Central memory CD8-positive, alpha-beta T cell (primary cell): ENCODE measurements at places on chromosomes 5 and 9.

GRCh38 chr9:83401328-83401900 lies 136.8 kb downstream of the FRMD3 start:
- no peak for DNase-seq

GRCh38 chr5:34551911-34552433 lies 104.2 kb upstream of the RAI14 start:
- DNase-seq, result no peak

- DNase-seq, result no peak
These were observed 543.1 kb downstream of the KIF4B start for GRCh38 chr5:155556700-155557099.

GRCh38 chr9:83355729-83356151 lies 182.5 kb downstream of the FRMD3 start:
- no peak for DNase-seq

GRCh38 chr9:95268681-95269080 lies 48.8 kb downstream of the FANCC start:
- DNase-seq, result no peak

DNA sequence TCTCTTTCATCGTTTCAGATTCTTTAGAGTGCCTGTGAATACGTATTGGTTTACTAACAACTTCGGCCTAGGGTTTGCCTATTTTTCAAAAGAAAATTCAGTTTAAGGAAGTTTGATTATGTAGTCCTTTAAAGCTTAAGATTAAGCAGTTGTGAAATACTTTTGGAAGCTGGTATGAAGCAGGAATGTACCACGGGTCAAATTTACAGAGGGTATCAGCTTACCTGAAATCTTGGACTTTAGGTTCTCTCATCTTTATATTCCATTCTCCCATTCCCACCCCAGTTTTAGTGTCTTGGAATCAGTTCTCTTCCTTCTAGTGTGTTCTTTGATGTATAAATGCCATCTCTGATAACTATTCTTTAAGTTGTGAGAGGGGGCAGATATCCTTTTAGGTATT lies 53.2 kb downstream of the IQGAP2 start:
- no peak for DNase-seq

- no peak for DNase-seq
These were observed 5.7 kb upstream of the RARS1 start for GRCh38 chr5:168480601-168481000.

GRCh38 chr5:90337449-90338052 lies 72.0 kb downstream of the CETN3 start:
- no peak for DNase-seq

GRCh38 chr5:149486726-149487635 lies 64.3 kb downstream of the CSNK1A1 start:
- DNase-seq, result no peak

DNA sequence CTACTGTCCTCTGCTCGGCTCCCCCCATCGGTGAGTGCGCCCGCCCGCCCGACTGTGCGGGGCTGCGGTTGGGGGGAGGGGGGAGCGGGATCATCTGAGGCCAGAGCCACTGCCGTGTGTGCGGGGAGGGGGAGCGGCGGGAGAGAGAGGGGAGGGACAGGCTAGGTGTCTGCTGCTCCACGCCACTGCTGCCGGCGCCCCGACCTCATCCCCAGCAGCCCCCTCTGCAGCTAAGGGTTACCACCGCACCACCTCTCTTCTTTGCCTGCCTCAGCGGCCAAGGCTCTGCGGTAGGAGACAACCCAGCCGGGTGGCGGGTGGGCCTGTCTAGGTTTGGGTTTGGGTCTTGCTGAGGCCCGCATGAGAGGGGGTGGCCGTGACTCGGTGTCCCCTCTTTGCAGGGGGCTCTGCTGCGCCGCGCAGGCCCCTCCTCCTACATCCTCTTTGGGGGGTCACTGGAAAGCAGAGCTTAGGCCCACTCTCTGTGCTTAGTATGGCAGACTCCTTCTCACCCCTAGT lies 670 bp upstream of the PURA start:
- DNase-seq, result no peak

- no peak for DNase-seq
These were observed 46.7 kb upstream of the RIOK2 start for GRCh38 chr5:97229688-97230285.

GRCh38 chr5:33410221-33410620 lies 30.5 kb upstream of the TARS1 start:
- no peak for DNase-seq

GRCh38 chr5:149796030-149796429 lies 65.9 kb downstream of the PPARGC1B start:
- no peak for DNase-seq

- DNase-seq, result no peak
These were observed 335.3 kb upstream of the ACTBL2 start for GRCh38 chr5:57817924-57818323.

DNA sequence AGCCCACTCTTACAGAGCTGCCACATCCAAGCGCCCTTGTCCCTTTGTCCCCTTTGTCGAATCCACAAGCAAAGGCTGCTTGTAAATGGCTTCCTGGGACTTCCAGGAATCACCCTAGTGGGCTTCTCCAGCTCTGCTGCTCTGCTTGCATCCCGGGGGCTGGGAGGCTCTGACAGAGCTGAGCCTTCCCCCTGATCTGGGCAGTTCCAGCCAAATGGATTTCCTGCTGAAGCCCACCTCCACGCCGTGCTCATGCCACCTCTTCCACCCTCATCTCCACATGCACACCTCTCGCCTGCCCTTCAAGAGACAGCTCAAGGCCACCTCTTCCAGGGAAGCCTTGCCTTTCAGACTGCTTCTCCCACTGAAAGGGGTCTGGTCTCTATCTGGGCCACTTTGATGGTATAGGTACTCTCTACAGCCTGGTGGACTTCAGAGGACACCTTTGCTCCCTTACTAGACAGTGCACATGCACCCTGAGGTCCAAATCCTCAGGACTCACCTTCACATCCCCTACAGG lies 106.2 kb downstream of the LHFPL2 start:
- no peak for DNase-seq

DNA sequence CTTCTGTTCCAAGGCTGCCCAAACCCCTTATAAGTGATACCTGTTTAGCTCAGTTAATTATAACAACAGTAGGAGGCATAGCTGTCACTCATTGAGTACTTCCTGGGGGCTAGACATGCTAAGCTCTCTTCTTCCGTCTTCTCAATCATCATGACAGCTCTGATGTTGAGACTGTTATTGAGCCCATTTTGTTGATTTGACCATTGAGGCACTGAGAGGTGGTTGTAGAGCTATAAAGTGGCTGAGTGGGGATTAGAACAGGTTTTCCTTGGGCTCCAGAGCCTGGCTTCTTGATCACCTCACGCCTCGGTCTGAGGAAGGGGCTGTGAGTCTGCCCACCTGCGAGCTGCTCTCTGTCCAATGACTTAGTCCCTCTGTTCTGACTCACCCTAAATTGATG lies 26.0 kb upstream of the RPL26L1 start:
- DNase-seq, result no peak

DNA sequence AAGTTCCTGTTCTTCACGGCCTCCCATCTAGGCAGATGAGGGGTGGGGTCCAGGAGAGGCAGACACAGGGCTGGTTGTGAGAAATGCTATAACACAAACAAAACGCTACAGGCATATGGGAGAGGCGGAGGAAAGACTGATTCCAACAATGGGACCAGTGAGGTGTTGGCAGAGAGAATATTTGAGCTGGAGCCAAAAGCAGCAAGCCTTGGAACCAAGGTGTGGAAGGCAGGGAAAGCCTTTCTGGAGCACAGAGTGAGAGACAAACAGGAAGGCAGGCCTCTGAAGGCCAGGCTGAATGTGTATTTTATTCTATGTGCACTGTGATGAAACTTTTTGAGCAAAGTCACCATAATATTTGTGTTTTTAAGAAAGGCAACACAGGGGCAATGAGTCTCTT lies 2.9 kb downstream of the ATPSCKMT start:
- no peak for DNase-seq

- DNase-seq, result no peak
These were observed 133.3 kb downstream of the KIAA0825 start for GRCh38 chr5:94485067-94485466.

GRCh38 chr5:72439192-72439591 lies 68.0 kb downstream of the ZNF366 start:
- DNase-seq, result no peak

DNA sequence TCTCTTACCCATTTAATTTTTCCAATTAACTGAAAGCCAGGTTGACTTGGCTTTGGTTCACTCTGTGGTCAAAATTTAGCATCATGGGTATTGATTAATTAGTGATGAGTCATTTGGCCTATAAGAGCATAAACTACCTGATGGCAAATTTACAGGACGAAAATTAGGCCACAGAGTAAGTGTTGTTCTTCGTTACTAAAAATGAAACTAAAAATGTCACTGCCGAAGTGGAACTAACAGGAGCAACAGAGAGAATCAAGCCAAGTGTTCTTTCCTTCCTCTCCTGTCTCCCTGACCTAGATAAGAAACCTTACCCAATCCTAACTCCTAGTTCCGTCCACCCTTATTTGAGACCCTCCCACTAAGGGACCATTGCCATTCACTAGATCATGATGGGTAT lies 176.9 kb downstream of the RAB3C start:
- DNase-seq, result no peak

GRCh38 chr5:6731465-6732237 lies 18.4 kb downstream of the TENT4A start:
- DNase-seq, result no peak

GRCh38 chr5:146088098-146088497 lies 17.3 kb downstream of the PLAC8L1 start:
- no peak for DNase-seq

DNA sequence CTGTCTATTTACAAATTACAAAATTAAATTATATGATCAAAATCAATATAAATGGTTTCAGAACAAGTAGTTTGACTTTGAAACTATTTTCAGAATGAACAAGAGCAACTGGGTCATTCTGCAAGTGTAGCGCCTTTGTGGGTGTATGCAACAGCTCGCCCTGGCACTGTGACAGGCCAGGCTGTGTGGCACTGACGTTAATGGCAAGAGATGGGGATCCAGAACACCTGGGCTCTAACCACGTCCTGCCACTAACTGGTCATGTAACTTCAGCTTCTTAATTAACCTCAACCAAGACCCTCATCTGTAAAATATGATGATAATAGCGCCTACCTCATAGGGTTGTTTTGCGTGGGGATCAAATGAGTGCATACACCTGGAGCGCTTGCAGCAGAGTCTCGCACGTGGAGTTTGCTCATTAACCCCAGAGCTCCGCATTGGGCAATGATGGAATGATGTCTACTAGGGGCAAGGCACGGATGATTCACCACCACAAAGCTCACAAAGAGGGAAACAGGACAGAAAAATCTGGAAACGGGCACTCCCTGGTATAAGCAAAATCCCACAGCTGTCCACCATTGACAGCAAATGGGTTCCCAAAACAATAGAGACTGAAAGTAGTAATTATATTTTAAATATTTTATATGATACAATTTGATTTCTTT lies 639.4 kb downstream of the SEMA5A start:
- DNase-seq, result no peak

- DNase-seq, result no peak
These were observed 232.8 kb upstream of the PTGER4 start for GRCh38 chr5:40446910-40447309.

DNA sequence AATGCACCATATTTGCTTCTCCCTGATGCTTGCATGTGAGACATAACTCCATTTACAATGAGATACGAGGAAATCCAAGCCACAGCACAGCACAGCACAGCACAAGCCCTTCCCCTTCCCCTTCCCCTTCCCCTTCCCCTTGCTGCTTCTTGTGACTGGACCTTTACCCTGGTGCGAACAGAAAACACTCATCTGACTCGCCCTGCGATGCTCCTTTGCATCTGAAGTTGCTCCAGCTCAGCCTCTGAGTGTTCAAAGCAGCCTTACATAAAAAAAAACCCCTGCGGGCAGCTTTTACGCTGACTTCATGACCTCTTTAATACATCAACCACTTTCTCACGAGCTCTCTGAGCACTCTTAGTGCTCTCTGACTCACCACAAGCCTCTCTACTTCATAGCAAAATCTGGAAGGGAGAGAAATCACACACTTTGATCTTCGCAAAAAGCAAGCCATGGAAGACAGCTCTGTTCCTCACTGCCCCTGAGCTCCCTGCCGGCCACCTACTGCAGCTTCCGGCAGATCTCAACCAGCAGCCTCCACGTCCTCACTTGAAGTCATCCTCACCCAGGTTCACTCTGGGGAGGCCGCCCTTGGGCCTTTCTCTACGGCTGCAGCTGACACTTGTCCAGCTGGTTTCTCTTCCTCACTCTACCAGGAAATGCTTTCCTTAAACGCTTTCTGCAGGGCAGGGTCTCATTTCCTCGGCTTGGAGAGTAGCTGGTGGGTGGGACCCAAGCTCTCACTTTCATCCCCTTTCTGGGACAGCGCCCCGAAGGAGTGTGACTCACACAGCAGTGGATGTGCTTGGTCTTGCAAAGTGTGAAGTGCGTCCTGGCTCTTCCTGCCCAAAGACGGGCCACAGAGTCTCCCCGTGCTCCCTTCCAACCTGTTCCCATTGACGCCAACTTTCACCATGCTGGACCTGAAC lies 5.3 kb downstream of the SLC34A1 start:
- peak; percentile 50 for DNase-seq
